ENCODE measurements at places on chromosomes 5 and 9.

GRCh38 chr5:157130925-157131324, 11.7 kb downstream of the MED7 start:
- no peak for DNase-seq

DNA sequence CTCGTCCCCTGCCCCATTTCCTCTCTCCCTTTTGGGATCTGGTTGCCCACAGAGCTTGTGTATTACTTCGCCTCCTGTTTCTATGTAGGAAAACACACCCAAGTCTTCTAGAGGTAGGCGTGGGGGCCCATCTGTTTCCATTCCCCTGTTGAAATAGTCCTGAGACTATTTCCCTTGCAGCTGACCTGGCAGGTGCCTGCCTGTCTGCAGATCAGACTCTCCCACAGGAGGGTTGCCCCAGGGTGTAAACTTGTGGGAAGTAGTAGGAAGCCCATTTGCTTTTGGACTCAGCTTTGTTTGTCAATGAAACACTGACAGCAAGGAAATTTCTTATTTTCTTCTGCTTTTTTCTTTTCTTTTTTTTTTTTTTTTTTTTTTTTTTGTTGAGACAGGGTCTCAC, 16.3 kb upstream of the GARNL3 start:
- no peak for DNase-seq

GRCh38 chr5:113053511-113053995, 77.0 kb downstream of the DCP2 start:
- DNase-seq: no peak

DNA sequence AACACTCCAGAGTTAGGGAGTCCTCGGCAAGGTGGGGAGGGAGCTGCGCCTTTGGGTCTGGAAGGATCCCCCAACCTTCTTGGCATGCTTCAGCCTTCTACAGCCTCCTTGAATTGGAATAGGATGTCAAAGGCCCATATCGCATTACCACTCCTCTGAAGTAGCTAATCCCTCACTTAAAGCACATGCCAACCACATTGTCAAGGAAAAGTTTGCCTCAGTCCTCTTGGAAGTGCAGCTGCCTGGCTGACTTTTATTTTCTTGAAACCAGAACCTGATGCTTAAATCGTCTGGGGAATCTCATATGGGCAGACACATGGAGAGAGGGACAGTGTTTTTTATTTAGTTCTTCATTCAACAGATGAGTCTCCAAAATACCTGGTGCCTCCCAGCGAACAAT, 14.5 kb downstream of the CXCL14 start:
- no peak for DNase-seq

DNA sequence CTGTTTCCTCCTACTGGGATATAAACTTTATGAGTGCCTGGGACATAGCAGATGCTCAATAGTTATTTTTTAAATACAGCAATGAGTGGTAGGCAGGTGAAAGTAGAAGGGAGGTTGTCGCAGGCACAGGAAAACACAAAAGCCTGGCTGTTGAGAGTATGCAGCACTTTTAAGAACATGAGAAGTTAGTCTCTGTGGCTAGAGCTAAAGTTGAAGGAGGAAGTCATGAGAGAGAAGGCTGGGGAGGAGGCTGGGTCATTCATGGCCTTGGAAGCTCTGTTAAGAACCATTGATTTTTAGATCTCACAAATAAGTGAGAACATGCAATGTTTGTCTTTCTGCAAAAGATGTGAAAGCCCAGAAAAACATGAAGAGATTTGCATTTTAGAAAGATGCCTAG, 126.7 kb downstream of the PRKACG start:
- DNase-seq: no peak

- DNase-seq: no peak
Observed at GRCh38 chr9:4668604-4669003, 2.3 kb upstream of the SPATA6L start.

DNA sequence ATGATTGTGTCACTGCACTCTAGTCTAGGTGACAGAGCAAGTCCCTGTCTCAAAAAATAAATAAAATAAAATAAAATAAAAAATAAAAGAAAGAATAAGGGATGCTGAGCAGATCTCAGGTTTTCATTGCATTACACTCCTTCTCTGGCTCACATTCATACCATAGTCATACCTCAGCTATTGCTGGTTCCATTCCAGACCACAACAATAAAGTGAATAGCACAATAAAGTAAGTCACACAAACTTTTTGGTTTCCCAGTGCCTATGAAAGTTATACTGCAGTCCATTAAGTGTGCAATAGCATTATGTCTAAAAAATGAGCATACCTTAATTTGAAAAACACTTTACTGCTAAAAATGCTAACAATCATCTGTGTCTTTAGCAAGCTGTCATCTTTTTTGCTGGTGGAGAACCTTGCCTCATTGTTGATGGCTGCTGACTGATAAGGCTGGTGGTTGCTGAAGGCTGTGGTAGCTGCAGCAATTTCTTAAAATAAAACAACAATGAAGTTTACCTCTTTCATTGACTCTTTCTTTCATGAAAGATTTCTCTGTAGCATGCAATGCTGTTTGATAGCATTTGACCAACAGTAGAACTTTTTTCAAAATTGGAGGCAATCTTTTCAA, 415.7 kb downstream of the ZNF608 start:
- DNase-seq: no peak

- no peak for DNase-seq
Observed at GRCh38 chr5:149200355-149200754, 59.1 kb downstream of the ABLIM3 start.

GRCh38 chr9:81083854-81084512, 605.4 kb downstream of the TLE1 start:
- no peak for DNase-seq

DNA sequence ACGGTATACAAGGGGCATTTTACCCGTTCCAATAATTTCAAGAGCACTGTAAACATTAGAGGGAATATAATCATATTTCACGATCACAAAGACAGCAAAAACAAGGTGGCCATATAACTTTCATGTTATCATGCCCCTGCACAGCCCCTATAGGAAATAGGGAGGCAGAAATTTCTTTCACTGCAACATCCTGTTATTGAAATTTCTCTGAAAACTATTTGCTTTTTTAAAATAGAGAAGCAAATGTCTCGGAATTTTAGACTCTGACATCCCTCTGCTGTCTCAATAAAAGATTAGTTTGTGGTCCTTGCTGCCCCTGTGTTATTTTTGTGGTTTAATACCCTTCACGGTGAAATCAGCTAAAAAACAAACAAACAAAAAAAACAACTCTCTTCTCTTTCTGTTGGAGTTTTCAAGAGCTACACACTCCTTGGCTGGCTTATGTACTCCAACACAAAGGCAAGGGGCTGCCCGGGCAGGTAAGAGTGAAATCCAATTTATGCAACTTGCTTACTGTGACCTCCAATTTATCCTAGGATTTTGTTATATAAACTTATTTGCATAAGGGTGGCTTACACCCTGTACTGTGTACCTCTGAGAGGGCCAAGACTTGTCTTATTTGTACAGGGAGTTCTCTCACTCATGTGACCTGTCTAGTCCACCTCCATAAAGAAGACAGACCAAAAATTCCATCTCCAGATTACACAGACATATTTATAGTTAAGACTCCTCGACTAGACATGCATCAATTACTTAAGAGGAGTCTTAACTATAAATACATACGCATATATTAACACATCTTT, 223.6 kb downstream of the MLLT3 start:
- no peak for DNase-seq

GRCh38 chr5:68243251-68243650, 27.7 kb downstream of the PIK3R1 start:
- DNase-seq: no peak

- no peak for DNase-seq
Observed at GRCh38 chr9:70470050-70471015, 55.9 kb upstream of the KLF9 start.

GRCh38 chr5:6827526-6828219, 114.4 kb downstream of the TENT4A start:
- DNase-seq: peak; percentile 65

DNA sequence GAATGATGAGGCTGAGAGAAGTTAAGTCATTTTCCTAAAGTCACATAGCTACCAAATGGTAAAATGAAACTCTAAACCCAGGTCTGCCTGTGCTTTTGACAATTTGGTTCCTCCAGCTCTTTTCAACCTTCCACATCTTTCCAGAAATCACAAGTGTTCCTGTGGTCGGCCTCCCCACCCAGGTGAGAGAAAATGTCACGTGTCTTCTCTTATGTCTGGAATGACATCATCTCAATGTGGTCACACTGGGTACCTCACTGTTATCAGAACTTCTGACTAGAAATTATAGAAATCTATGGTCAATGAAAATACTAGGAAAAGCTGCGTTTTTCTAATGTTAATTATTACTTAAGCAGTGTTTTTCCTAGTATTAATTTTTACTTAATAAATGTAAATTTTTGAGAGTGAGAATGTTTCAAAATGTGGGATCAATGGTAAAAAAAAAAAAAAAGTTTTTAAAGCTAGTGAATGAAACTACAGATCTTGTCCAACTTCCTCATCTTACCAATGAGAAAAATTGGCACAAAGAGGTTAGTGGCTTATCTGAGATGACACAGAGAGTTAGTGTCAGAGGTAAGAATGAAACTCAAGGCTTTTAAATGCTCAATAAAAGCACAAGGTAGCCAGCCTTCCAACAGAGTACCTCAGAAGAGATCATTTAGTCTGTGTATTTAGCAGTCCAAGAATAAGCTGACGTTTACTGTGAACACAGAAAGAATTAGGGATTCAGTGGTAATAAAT, 228.7 kb upstream of the NR4A3 start:
- no peak for DNase-seq

DNA sequence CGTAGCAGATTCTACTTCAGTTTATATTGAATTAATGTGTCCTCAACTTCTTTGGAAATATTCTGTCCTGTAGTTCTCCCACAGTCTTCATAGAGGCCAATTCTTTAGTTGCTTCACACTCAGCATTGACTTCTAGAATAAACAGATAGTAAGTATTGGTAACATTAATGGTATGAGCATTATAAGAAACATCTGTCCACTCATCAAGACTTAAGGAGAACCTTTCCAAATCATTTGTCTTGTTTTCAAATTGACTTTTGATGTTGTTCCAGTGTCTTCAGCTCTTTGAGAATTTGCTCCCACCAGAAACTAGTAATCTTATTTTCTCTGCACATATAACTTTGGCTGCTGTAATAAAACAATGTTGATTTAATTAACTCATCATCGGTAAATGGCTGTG, 18.3 kb downstream of the RANBP17 start:
- DNase-seq: no peak
